ENCODE measurements at places on chromosomes 6 and 20.

GRCh38 chr6:7998103-7998725, 66.0 kb downstream of the BLOC1S5 start:
- DNase-seq = no peak

- DNase-seq = no peak
These were observed 62.4 kb downstream of the TMEM242 start for GRCh38 chr6:157260735-157261410.

GRCh38 chr6:170093276-170093657, 197.6 kb downstream of the DLL1 start:
- DNase-seq = no peak

- DNase-seq = no peak
These were observed 399.9 kb downstream of the TAF4 start for GRCh38 chr20:61665528-61666470.

DNA sequence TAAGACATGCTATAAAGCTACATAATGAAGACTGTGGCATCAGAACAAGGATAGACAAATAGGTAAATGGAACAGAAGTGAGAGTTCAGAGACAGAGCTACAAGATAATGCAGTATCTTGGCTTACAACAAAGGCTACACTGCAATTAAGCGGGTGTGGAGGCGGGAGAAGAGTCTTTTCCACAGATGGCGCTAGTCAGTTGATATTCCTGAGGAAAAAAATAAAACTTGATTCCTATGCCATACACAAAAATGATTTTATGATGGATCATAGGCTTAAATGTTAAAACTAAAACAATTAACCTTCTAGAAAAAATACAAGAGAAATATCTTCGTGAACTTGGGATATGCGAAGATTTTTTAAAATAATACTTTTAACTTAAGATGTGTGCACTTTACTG, 31.0 kb downstream of the RIN2 start:
- no peak for DNase-seq

GRCh38 chr6:20386218-20386617, 15.5 kb upstream of the E2F3 start:
- DNase-seq = no peak

DNA sequence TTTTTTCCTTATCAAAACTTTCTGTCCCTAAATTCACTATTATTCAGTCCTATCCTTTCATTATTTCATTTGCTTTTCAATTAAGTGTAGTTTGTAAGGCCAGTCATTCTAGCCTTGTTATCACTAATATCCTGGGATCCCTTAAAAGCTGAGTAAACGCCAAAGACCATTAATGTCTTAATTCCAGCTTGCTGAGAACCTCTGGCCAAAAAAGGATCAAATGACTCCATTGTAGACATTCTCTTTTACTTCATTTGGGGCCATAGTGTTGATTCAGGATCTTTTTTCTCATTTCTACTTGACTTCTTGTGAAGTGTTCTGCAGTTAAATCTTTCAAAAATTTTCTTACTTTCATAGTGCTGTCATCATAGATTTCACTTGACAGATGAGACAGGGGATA, 379.7 kb downstream of the LAMA2 start:
- DNase-seq = no peak

DNA sequence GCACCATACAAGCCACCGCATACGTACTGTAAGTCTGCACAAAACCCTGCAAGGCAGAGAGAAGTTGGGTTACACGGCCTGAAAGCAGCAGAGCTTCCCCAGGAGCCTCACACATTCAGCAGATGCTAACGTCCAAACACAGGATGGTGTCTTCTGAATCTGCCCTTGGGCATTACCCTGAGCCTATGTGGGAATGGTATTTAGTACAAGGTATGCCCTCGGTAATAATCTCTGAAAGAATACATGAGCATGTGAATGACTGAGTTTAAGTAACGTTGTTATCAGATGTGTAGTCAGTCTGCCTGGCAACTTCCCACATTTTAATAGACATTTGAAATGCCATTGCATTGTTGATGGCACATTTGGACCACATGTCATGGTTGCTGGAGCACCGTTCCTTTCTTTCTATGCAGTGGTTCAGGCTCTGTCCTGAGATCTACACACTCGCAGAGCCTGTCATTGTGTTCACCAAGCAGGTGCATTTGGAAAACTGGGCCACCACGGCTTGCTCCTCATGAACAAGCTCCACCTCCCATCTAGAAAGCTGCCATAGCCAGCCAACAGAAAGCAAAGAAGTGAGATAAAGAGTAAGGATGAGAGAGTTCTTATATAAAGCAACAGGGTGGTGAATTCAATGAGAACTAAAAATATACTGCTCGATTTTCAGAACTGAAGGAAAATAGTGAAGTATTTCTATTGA, 136.5 kb upstream of the GGTLC1 start:
- no peak for DNase-seq

DNA sequence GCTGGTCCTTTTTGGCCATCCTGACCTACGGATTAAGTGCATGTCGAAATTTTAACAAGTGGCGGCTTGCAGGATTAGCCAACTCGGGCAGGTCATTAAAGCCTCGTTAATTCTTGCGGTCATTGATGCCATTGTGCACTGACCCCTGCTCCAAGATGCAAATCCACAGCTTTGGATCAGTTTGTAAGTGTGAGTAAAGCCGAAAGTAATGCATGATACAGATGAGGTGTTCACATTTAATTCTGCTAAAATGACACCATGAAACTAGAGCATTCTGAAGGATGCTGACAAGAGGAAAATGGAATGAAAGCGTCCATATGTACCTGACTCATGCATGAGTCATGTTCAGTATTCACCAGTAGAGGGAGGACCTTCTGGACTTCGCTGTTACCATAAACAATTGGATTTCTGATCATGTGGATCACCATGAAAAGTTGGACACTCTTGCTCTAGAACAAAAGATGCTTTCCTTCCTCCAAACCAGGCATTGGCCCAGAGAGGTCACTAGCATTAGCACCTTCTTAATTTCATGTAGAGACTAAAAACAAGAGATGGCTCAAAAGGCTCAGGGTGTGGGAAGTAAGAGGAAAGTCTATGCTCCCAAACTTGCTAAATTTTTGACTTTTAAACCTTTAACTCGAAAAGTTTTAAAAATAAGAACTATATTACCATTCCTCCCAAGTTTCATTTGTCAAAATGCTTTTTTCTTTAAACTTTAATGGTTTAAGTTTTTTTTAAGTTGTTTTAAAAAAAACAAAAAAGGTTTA, 48.0 kb downstream of the MUC22 start:
- DNase-seq = no peak

- no peak for DNase-seq
These were observed 42.8 kb downstream of the HNF4A start for GRCh38 chr20:44398335-44398734.

- DNase-seq = no peak
These were observed 53.0 kb downstream of the SMOC2 start for GRCh38 chr6:168493976-168494375.

- no peak for DNase-seq
These were observed 102.0 kb upstream of the TNFAIP3 start for GRCh38 chr6:137765059-137765458.

GRCh38 chr6:56949925-56950495, 4.9 kb upstream of the BEND6 start:
- no peak for DNase-seq

DNA sequence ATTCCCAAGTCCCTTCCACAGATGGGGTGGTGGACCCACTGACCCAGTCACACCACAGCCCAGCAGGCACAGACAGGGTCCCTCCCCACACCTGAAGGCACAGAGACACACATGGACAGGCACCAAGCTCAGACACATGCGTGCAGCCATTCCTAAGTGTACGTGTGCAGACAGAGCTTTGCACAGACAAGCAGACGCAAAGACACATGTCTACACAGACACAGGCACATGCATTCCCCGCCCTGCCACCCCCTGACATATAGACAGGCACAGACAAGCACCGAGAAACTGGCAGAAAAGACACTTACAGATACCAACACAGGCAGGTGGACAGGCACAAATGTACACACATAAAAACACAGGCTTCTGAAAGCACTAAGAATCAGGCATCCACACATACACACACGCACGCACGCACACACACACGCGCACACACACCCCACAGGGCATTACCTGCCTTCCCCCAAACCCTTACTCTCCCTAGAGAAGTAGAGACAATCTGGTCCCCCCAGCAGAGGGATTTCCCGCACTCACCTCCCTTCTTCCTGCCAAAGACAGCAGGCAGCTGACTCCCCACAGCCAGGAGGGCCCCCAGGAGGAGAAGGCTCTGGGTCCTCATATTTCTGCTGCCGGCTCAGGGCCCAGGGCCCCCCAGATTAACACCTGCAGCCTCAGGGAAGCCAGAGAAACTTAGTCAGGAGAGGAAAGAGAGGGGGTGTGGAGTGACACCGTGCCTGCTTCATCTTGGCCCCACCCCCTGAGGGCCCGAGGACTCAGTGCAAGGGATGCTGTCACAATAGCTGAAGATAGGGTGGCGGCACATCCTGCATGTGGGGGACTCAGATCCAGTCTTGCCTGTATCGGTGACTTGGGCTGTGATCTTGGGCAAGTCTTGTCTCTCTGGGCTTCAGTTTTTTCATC, at the start of gene WFDC5:
Gene WFDC5, minus strand, starts transcription at position 710 of the 921 bp plus-strand sequence. Its CDS starts 91 bp downstream, at position 619.
- DNase-seq = no peak

DNA sequence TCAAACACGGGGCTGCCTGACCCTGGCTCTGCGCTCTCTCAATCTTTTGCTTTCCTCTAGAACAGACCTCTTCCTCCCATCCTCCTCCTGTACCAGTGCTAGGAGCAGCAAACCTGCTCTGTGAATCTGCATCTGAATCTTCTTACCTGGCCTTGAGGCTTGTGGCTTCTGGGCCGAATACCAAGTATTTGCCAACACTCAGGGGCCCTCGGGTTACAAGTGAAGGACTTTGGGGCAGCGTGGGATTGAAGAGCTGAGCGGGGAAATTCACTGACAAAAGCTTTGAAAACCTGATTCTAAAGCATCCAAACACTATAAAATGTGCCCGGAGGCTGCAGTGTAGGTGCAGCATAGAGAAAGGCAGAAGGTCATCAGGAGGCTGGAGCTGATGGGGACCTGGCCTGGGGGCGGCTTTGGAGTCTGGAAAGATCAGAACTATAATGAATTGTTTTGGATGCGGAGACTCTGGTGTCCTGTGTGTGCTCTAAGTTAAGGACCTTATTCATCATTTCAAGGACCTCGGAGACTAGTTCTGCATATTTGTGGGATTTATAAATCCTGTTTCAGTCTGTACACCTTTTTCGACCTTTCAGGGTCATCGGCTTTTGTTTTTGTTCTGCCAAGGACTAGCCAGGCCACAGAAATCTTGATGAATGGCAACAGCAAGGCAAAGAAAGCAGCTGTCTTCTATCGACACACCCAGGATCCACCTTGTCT, 16.4 kb upstream of the IGF2R start:
- DNase-seq = peak; percentile 6

DNA sequence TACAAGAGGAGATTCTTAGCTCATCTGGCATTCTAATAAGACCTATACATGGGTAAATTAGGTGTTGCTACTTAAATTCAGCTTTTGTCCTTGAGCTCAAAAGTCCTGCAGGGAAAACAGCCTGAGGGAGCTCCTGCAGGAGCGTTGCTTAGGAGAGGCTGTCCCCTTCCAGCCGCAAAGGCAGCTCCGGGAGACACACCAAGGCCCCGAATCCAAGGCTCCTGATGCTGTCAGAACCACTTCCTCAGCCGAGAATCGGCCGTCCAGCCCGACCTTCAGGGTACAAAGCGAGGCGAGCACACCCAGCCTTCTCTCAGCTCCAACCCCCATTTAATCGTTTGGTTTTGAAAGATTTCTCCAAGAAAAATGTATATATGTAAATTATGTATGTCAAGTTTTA, 87.0 kb downstream of the DACT2 start:
- DNase-seq = no peak

DNA sequence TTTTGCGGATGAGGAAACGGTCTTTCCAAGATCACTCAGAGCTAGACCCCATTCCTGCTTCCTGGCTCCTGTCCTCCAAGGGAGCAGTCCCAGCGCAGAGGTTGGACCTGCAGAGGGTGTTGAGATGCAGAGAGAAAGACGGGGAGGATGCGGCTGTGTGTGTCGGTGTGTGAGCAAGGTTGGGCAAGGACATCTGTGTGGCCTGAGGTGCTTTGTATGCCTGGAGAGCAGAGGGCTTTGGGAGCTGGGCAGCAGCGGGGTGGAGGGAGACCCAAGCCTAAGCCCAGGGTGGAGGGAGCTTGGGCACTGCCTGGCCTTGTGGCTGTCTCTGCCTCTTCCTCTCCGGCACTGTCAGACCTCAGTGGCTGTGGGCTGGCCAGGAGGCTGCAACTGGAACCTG, 147.4 kb upstream of the RNF24 start:
- no peak for DNase-seq

DNA sequence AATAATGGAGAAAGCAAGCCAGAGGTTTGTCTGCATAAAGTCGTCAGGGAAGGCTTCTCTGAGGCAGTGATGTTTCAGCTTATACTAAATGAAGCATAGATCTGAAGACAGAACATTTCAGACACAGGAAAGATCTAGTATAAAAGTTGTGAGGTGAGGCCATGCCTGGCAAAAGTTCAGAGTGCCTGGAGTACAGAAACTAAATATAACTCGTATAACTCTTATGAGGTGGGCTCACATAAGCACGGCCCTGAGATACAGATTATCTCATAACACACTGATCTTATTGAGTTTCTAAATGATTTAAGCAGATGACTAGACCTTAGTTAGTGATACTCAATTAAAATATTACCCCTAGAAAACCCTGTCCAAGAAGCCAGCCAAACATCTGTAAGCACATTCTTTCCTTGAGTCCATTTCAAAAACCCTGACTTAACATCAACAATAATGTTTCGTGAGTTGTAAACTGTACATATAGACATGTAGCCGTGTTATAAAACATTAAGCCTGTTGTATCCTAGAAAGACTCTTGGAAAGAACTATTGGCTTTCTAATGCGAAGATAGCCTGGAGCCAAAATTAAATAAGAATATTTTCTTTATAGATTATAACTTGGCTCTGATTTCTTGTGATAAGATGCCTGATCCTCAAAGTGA, 667.6 kb downstream of the TENT5A start:
- no peak for DNase-seq

DNA sequence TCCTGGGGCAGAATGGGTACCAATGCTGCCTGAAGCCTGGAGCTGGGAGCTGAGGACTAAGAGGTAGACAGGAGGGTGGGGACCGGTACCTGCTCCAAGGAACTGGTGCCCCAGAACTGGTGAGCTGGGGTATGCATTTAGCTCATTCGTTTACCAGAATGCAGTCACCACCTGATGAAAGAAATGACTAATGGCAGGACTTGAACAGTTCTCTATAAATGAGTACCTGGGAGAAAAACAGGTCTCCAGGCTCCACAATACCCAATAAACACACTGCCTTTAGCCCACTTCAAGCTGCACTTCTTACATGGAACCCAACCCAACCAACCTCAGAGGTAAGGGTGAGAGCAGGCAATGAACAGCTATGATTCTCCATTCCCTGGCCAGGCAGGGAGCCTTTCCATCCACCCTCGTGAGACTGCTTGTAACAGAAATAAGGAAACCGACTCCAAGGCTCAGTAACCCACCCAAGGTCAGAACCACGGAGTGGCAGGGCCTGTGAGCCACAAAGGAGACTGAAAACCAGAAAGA, 15.4 kb downstream of the FKBP1A start:
- no peak for DNase-seq

DNA sequence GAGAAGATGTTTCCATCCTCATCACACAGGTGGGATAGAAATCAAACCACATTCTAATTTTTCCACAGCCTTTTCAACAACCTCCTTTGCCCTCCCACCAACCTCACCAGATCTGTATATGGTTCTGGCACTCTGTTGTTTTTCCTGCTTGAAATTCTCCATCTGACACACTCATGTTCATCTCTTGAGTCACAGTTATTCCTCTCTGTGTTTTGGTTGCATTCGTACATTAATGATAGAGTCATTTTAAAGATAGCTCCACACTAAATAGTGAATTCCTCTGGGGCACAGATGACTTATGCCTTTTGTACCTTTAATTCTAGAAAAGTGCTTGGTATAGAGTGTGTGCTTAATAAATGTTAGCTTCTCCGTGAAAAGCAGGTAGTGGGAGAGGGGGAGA, 1.4 kb upstream of the GCLC start:
- no peak for DNase-seq

- DNase-seq = no peak
These were observed 27.6 kb downstream of the ZNF292 start for GRCh38 chr6:87182940-87183339.

All from right kidney (tissue), 9 donors.